Stimulated activated CD4-positive, alpha-beta T cell treated with anti-CD3 and anti-CD28 coated beads, Interleukin-2, amount 100 ng/mL, for 24 hours (primary cell): ENCODE measurements at places on chromosomes 7 and 10.

DNA sequence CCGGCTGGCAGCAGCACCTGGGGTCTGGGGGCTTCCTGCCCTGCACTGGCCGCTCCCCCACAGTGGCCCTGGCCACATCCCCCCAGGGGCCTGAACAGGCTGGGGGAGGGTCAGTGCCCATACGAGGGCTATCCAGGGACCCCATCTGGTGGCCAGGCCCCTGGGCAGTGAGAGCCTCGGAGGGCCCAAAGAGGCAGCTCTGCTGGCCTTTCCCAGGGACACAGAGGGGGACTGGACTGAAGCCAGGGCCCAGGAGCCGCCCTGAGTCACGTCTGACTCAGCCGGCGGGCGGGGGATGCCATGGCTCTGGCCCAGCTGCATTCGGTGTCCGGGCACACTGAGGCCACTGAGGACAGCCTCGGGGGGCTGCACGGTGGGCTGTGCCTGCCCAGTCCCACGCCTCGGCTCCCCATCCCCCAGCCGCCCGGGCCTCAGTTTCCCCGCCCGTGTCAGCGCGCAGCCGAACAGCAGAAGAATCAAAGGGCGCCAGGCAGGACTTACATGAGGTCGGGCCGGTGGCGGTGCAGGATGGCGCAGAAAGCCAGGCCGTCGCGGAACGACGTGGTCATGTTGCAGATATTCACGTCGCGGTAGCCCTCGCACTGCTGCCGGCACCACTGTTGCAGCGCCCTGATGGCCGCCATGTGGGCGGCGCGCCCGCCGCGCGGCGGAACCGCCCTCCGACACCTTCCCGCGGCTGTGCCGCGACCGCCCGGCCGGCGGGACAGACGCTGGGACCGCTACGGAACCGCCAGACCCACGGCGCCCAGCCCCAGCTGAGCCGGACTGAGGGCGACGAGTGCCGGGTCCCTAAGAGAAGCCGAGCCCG lies at the start of gene MICALL2:
Gene MICALL2 (minus strand): TSS at position 788 of the 829 bp plus-strand sequence. CDS start 144 bp downstream, at position 644.
- DNase-seq = peak; percentile 50

GRCh38 chr10:50567384-50567783 lies 56.4 kb downstream of the SGMS1 start:
- no peak for DNase-seq

- no peak for DNase-seq
Observed at GRCh38 chr7:150897502-150898474, 45.5 kb downstream of the AOC1 start.

DNA sequence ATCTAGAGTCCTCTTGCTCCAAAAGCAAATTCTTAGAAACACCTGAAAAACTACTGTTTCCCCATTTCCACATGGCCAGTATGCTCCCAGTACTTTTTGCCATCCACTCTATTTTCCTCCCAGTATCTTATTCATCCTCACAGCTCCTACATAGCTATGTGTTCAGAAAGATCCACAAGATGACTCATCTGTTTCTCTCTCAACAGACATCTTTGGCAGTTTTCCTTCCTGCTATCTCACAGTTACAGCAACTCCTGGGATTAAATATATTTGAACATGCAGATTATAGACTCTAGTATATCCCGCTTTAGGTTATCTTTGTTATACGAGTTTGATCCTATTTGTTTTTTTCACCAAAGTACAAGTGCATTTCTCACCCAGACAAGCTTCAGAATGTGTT lies 675.6 kb upstream of the POT1 start:
- no peak for DNase-seq

DNA sequence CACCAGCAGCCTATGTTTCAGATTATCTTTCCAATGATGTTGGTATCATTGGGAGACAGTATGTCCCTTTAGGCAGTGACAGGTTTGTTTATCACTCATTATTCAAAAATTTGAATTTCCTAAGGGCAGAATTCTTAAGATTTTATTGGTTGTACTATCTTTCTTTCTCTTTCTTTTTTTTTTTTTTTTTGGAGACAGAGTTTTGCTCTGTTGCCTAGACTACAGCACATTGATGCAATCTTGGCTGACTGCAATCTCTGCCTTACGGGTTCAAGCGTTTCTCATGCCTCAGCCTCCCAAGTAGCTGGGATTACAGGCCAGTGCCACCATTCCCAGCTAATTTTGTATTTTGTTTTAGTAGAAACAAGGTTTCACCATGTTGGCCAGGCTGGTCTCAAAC lies 111.2 kb downstream of the PON1 start:
- no peak for DNase-seq

GRCh38 chr7:74283858-74284447 lies 5.3 kb upstream of the CLIP2 start:
- DNase-seq = no peak

DNA sequence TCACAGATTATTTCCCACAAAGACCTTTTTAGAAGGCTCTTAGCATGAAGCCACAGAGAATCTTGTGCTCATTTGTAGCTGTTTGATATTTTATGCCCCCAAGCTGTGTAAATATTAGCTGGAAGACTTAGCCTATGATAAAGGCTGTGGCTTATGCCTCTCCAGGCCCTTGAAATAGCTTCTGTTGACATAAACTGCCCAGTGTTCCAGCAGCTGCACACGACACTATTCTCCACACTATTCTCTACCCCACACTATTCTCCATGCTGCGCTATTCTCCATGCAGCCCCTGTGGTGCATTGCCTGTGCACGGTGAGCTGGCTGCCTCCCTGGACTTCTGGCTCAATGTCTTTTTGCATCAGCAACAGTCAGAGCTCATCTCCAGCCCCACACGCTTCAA lies 13.1 kb downstream of the DDC start:
- no peak for DNase-seq

DNA sequence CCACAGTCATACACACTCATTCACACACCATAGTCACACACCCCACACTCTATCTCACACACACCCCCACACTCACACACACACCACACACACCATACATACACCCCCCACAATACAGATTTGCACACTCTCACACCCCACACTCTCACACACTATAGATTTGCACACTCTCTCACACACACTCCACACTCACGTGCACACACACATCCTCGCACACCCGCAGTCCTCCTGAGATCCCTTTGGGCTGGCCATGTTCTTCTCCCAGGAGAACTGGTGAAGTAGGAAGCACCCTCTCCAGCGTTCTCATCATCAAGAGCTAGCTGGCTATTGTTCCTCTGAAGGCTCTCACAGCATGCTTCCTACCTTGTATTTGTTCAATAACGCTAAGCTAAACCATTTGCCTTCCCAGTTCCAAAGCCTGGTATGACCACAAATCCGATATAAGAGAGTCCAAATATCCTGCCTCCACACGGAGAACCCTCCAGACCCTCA lies 86.2 kb downstream of the HECW1 start:
- DNase-seq = no peak

- no peak for DNase-seq
Observed at GRCh38 chr7:80632819-80633218, 5.6 kb upstream of the CD36 start.

DNA sequence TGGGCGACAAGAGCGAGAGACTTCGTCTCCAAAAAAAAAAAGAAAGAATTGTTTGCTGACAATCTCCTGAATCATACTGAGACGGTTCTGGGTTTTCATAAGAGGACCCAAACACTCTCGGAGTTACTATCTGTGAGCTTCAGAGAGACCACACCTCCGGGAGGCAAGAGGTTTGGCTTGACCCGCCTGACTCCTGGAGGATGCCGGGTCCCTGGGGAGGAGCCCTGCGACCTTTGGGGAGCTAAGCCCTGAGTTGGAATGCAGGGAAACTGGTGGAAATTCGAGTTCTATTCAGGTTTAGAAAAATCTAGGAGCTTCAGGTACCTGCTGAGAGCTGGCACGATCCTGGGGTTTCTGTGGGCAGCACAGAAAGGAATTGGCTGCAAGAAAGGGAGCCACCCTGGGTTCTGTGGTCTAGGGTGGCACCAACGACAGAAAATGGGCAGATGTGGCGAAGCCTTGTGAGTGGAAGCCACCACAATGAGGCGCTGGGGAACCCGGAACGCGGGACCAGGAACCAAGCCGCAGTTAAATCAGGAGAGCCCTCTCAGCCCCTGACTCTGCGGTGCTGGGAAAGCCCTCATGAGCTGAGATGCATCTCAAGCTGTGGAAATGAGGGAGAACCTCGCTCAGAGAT lies 21.9 kb upstream of the GATAD1 start:
- DNase-seq = peak; percentile 12

GRCh38 chr10:70295926-70296325 lies 12.1 kb upstream of the NPFFR1 start:
- DNase-seq = no peak

DNA sequence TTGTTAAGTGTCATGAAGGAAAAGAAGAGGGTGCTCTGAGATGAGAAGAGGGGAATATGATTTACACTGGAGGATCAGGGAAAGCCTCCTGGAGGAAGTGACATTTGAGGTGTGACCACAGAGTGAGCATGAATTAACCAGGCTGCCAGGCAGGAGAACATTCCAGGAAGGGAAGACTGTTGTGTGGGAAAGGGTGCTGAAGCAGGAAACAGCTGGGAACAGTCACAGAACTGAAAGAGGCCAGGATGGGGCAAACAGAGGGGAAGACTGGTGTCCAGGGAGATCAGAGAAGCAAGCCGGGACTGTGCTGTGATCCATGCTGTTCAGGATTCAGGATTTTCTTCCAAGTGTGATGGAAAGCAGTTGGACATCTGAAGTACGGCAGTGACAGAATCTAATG lies 14.9 kb downstream of the HIPK2 start:
- DNase-seq = no peak

DNA sequence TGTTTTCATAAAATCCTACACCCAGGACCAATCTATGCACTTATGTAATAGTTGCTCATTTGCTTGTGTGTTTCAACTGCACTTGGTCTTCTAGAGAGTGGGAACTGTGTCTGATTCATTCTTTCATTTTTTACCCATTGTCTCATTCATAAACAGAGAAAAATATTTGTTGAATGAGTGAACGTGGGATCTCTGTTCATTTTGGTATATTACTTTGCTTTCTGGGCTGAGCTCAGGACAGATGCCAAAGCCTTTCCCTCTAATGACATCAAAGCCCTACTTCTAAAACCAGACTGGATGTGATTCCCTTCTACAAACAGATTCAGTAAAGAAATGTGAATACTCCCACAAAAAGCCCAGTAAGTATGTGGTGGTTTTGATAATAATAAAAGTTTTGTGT lies 145.2 kb downstream of the ST7 start:
- no peak for DNase-seq

GRCh38 chr10:62155054-62155680 lies 113.5 kb downstream of the RTKN2 start:
- DNase-seq = no peak

DNA sequence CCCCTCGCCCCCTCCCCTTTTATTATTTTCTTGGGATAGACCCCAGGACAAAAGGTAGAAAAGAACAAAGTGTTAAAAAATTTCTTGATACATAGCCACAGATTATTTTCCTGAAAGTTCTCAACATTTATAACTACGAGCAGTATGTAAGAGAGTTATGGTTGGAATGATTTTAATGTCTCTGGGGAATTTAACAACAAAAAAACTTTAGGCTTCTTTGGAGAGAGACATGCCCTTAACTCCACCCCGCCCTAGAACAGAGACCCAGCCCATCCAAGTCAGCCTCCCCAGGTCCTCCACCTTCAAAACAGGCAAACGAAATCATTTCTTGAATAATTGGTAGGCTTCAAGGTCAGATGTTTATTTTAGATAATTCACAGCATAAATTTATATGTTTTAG lies 97.1 kb downstream of the TCF7L2 start:
- no peak for DNase-seq

GRCh38 chr7:142436601-142437000 lies 178.7 kb upstream of the PRSS58 start:
- no peak for DNase-seq

DNA sequence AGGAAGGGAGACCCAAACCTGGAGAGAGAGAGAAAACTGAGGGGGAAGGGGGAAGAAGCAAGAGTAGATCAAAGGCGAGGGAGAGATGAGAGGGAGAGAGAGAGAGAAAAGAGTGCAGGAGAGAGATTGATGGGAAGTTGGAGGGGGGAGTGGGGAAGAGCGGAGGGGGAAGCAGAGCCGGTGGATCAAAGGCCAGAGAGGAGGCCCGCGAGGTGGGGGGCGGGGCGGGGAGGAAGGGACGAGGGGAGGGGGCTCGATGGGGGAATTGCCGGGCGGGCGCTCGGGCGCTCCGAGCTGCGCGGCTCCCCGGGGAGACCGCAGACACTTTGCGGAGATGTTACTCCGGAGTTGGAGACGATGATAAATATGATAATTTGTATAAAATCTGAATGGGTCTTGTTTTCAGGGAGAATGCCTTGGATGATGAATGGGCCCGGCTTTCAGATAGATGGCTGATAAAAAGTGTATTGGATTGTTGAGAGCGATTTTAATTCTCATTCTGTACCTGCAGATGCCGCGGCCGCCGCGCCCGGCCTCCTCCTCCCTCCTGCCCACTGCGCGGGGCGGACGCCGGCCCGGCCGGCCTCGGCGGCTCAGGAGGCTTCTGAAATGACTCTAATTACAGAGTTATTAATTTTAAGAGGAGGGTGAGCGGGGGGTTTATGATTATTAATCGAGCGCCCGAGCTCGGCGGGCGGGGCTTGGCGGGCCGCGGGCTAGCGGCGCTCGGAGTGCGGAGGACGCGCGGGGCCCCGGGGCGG lies 21.4 kb upstream of the PAX2 start:
- no peak for DNase-seq

DNA sequence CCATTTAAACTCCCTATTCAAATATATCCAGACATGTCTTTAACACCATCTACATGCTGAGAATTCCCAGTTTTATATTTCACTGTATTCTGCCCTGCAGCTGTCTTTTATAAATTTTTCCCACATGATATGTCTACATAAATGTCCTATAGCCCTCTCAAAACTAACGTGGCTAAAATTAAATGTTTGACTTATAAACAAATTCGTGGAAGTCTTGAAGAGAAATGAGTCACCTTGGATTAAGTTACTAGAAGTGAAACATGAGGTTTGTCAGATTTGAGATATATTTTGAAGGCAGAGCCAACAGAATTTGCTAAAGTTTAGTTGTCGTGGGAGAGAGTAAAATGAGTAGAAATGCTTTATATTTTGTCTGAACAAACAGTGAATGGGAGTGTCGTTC lies 386.9 kb upstream of the CNTNAP2 start:
- no peak for DNase-seq

- no peak for DNase-seq
Observed at GRCh38 chr10:127737563-127738511, 852 bp downstream of the FOXI2 start.

- no peak for DNase-seq
Observed at GRCh38 chr7:94666879-94667587, 11.1 kb upstream of the SGCE start.

DNA sequence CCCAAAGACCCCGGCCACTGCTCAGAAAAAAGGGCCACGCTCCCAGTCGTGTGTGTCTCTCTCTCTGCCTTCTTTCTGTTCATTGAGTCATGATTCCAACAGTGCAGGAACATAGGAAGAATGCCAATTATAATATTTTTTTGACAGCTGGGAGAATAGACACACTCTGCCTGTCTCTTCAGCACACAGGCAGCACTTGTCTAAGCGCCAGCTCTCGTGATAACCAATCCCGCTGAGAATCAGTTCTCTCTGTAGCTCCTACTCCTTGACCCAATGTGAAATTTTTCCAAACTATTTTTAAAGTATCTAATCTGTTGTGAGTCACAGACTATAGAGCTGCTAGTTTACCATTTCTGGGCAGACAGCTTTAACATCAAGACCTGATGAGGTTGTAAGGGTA lies 145.7 kb upstream of the RHEB start:
- DNase-seq = no peak
